Calu3 (cell line): ENCODE measurements at places on chromosomes 4 and X.

- DNase-seq: no peak
Measured at GRCh38 chr4:138868562-138868961, 147.0 kb upstream of the NOCT start.

DNA sequence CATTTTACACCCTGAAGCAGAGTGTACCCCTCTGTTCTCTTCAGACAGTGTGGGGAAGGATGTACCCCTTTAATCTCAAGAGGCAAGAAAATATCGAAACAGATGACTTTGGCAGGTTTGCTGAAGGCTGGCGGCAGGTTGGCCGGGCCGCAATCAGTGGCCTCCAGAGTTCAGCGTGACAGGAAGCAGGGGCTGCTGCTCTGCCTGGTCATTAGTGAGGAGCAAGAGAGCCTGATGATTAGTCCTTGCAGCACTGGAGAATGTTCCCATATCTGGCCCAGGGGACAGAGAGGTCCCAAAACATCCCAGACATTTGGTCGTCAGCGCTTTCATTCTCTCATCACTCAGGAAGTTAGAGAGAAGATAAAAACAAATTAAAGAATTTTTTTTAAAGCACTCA, 352.8 kb downstream of the SPRY1 start:
- no peak for DNase-seq

DNA sequence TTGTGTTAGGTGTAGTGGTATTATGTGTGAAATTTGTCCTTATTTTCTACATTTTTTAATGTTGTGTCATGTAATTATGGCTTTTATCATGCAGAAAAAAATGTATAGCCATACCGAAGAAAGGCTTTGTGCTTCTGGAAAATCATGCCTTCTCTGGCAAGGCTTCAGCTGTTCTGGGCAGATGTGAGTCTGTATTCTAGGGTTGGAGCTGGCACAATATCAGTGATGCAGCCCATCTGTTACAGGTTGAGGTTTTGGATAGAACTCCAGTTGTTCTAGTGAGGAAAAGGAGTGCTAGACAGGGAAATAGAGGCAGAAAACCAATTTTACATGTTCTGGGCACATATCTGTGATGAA, 44.8 kb upstream of the PRSS12 start:
- no peak for DNase-seq

GRCh38 chr4:101701551-101701950, 89.0 kb upstream of the BANK1 start:
- no peak for DNase-seq

GRCh38 chr4:30245140-30245539, 475.0 kb upstream of the PCDH7 start:
- no peak for DNase-seq

DNA sequence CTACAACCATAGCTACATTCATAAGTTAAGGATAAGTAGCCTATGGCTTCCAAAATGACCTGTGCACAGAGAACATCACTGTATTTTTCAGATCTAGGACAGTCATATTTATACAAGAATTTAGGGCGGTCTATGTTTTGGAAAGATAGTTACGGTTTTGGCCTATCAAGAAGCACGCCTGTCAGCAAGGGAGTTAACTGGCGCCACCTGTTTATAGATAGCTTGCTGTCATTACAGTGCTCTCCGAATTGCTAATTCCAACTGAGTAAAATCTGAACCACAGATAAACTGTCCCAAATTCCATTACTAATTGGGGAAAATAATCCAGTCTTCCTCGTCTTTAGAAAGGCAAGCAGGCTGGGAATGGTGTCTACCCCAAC, 646 bp downstream of the ABCB7 start:
- no peak for DNase-seq

GRCh38 chr4:3471098-3471760, 8.1 kb downstream of the DOK7 start:
- no peak for DNase-seq

DNA sequence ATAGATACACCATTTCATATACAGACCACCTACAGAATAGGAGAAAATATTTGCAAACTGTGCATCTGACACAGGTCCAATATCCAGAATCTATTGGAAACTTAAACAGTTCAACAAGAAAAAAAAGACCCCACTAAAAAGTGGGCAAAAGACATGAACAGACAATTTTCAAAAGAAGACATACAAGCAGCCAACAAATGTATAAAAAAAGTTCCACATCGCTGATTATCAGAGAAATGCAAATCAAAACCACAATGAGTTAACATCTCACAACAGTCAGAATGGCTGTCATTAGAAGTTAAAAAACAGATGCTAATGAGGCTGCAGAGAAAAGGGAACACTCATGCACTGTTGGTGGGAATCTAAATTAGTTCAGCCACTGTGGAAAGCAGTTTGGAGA, 36.8 kb downstream of the KIAA0232 start:
- DNase-seq: no peak

- peak; percentile 30 for DNase-seq
Measured at GRCh38 chr4:7721984-7722551, 217.6 kb downstream of the AFAP1 start.

DNA sequence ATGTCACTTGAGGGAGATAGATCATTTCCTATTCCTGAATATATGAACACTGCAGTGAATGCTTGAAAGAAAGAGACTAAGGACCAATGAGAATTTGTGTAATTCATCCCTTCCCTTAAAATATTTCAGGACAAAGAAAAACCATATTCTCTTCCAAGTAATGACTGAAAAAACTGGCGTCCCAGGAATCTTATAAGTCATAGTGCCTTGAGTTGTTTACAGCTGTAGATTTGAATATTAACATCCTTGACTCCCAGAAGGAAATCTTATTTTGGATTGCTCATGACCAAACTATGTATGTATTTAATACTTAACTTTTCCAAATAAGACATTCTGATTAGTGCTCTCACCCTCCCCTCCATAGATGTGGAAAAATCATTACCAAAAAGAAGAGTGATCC, 55.5 kb downstream of the CLDN22 start:
- no peak for DNase-seq
